ENCODE measurements at places on chromosomes 1 and 21.

DNA sequence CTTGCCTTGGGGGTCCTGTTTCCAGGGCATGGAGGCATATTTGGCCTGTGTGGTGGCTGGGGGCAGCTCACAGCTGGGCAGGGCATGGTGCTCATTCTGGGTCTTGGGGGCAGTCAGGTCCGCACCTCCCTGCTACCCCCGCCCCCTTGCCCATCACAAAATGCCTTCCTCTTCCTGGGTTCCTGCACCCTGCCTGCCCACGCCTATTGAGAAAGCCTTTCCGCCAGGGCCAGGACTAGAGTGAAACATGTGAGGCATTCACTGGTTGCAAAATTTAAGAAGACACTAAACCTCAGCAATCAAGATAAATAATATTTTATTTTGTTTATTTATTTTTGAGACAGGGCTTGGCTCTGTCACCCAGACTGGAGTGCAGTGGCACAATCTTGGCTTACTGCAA is 19.7 kb downstream of the PTAFR start:
- no peak for DNase-seq

DNA sequence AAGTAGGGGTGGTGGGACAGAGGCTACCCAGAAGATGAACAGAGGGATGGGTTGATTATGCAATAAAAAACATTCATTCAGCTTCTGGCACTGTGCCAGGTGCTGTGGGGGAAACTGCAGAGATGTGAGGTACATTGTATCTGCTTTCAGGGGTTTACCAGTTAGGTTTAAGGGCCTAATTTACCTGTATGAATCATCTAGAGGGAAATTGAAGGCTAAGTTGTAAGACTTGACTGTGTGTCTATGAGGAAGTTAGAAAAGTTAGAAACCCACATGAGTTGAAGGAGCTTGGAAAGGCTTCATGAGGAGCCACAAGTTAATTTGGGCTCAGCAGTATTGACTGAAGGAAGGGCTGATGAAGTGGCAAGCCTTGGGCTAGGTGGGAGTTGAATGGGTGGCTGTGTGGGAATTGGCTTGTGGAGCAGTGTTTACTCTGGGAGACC is 36.7 kb upstream of the APOBEC4 start:
- no peak for DNase-seq

DNA sequence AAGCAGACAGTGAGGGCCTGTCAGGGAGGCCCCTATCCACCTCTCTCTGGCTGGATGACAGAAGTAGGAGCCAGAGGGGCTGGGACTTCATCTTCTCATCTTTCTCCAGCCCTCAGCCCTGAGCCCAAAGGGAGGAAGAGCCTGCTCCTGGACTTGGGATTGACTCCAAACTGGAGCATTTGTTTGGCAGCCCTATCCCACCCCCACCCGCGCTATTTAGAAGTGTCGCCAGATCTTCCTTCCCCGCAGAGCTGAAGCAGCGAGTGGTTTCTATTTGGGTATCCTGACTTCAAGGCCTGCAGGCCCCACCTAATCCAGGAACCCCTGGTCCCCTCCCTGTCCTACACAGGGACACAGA is 9.6 kb downstream of the NES start:
- no peak for DNase-seq

GRCh38 chr1:16718908-16719533 is 21.3 kb upstream of the RNU1-4 start:
- DNase-seq: no peak

GRCh38 chr1:233587958-233588799 is 25.7 kb upstream of the KCNK1 start:
- no peak for DNase-seq

GRCh38 chr1:92995441-92996430 is 34.5 kb upstream of the DIPK1A start:
- no peak for DNase-seq

DNA sequence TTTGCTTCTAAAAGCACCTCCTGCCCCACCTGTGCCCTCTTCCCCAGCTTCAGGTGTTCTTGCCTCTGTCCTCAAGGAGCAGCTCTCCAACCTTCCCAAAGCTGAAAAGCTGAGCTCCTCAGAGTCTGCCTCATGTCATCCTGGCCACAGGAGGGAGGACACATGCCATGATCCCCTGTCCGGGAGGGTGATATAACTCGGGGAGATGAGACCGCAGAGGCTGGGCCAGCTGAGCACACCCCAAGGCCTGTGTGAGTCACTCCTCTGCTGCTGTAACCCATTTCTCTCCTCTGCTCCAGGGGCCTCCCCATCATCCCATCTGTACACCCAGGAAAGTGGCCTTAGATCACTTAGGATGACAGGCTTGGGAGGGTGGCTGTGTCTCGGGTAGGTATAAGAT is 49.8 kb downstream of the EPHB2 start:
- DNase-seq: no peak

DNA sequence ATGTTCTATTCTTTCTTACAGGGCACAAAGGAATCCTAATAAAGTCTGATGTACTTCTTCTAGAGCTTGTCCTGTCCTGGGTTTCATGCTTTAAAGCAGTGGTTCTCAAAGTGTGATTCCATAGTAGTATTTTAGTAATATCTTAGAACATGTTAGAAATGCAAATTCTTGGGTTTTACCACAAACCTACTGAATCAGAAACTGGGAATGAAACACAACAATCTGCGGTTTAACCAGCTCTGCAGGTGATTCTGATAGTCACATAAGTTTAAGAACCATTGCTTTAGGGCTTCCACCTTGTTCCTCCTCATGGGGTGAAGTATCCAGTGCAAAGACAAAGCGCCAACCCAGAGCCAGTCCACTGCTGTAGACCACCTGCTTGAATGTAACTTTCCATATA is 41.1 kb downstream of the NGF start:
- DNase-seq: no peak

DNA sequence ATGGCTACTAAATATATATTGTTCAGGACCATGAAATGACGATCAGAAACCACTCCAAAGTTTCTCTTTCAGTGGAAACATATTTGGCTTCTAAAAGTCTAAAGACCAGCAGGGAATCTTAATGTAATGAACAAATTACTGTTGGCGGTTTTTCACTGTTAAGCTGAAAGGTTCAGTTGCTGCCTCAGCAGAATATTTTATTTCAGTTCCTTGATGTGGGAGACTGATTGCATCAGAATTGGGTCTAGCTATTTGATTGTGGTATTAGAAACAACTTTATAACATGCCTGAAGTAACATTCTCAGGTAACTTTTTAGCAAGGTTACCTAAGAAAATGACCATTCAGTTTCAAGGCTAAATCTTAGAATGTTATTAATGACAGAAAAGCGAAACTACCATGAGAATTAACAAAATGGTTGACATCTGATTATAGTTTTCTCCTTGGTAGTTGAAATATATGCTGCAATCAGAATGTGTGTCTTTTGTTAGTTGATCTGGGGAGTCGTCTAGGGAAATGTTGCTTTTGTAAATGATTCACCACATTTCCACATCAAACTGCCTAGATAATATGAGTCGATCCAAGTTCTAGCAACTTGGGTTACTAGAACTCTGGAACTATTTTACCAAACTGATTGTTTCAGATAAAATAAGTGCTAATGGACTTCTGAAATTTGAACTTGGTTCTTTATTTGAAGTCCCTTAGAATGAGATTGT is 200.4 kb downstream of the HMCN1 start:
- DNase-seq: no peak

DNA sequence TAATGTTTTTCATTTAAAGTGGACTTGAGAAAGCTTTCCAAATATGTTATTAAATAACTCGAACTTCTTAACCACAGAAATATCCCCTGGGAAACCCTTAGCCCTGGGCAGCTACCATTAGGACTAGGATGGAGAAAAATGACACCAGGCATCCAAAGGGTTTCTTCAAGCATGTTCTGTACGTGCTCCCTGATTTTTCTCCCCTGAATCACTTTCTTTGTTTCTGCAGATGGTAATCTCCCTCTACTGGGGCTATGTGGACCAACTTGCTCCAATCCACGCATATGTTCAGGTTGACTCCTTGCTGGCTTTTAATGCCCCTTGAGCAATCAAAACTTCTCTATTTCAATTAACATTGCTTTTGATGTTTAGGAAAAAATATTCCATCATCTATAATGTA is 312.7 kb upstream of the C1orf87 start:
- no peak for DNase-seq

GRCh38 chr1:67721650-67722291 is 36.8 kb downstream of the GADD45A start:
- DNase-seq: no peak

DNA sequence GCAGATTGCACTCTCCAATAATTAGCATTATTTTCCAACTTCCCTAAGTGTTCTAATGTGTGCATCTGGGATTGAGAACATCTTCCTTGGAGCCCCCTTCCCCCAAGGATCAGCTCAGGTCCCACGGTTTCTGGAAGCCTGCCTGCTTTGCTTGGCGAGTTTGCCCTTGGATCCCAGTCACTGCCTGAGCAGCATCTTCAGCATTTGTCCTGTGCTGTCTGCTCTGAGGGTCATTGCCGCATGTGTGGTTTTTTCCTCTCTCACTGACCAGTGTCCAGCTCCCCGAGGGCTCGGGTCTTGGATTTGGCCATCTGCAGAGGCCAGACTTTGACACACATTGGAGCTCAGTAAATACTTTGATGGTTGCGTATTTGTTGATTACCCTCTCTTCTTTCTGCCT is 18.1 kb downstream of the VANGL2 start:
- no peak for DNase-seq

DNA sequence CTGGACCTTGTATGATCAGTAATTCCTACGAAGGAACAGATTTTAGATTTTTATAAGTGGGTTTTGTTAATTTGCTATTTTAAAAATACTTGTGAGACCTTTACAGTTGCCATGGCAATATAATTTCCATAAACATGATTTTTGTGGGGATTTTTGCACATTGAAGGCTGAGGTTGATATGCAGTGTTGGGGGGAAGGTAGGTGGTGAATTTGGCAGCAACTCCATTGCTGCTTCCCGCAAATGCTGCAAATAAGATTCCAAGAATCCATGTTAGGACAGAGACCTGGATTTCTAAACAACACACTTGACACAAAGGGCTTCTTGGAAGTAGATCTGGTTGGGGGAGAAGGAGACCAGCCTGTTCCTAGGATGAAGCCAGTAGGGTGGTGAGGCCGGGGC is 18.2 kb downstream of the STUM start:
- no peak for DNase-seq

DNA sequence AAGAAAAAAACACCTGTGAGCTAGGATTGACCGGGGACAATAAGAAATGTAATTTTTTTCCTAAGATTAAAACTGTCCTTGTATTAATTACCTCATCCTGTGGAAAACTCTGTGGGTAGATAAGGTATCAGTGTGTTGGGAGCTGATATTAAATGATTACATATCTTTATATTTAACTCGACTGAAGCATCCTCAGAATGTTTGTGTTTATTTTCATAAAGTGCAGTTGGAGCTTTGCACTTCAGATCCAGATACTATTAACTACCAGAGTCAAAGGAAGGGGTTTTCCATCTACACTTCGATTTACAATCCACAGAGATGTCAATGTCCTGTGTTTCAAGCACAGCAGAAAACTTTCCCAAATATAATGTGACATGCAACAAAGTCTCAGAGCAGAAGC is 164.5 kb downstream of the NR5A2 start:
- no peak for DNase-seq

DNA sequence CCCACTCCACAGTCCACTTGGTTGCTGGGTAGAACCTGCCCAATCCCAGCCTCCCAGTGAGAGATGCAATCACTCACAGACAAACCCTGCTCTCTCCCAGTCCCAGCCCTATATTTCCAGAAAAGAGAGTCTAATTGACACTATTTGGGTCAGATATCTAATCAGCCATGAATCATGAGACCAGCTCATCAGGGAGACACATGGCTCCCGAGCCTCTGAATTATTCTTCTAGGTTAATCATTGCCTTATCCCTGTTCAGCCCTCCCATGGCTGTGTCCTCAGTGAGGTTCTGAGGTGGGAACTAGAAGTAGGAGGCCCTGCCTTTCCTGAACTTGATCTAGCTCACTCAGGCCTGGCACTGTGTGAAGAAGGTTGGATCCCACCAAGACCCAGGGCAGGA is 49.9 kb upstream of the ZC3H12A start:
- no peak for DNase-seq

DNA sequence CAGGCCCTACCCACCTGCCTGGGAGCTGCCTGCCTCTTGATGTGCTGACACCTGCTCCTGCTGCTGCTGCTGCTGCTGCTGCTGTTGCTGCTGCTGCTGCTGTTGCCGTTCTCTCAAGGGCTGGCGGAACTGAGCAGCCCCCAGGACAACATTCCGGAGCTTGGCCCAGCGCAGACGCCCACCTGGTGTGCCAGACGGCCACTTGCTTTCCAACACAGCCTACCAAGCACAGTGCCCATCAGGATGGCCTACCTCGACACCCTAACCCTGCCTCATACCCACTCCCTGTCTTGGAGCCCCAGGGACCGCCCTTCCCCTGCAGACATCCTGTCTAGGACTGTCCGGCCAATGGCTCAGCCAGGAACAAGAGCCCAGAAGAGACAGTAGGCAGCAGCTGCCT is 11.8 kb downstream of the DENND4B start:
- no peak for DNase-seq

GRCh38 chr1:23422241-23422877 is 2.2 kb downstream of the TCEA3 start:
- peak; percentile 16 for DNase-seq

DNA sequence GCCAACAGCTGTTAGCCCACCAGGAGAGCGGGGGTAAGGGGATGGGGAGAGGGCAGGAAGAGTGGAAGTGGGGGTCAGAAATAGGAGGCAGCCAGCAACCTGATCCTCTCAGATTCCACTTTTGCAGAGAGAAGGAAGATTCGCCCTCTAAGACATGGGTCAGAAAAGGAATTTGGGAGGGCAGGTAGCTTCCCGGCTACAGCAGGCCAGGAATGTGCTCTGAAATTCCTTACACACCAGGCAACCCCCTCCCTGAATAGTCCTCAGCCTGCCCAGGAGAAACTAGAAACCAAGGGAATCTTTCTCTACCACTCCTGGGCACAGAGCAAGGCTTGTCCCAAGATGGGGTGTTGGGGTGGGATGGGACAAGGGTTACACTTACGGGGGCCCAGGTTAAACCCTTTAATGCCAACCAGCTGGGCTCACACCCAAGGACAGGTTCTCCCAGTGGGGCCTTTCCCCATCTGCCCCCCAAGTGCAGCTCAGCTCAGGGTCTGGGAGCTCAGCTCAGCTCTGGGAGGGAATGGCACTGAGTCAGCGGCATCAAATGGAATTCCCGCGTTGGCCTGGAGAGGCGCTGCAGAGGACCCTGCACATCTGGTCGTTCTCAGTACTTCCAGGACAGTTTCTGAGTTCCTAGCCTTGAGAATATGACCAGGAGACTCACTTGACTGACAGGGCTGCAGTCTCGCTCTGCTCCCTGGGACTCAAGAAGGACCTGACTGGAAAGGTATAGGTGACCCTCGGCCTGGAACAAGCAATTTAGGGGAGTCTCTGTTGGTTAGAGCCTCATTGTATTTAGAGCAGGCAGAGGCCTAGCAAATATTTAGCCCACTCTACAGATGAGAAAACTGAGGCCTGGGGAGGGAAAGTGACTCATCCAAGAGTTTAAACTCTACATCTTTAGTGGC is 761 bp downstream of the TNNT2 start:
- no peak for DNase-seq
